Activated CD4-positive, alpha-beta T cell treated with anti-CD3 and anti-CD28 coated beads, Interleukin-2, amount 10 ng/mL, durations not matched to agents 7 days and 5 days (primary cell): ENCODE measurements at places on chromosomes 3 and 15.

DNA sequence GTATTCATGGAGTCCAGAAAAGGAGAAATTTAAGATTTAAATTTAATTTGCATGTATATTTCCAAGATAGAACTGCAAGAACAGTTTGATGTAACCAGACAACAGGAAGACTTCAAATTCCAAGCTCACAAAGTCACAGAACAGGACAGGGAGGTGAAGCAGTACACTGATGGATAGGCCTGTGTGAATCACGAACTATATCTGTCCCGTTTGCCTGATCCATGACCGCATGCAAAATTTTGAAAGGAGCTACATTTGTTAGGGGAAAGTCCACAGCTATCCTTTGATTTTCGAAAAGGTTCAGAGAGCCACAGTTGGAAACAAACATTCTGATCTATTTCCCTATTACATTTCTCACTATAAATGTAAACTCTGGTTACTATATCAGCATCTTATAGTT is 79.5 kb upstream of the SLC12A8 start:
- DNase-seq = no peak

GRCh38 chr3:131110087-131110486 is 83.4 kb downstream of the NEK11 start:
- no peak for DNase-seq

DNA sequence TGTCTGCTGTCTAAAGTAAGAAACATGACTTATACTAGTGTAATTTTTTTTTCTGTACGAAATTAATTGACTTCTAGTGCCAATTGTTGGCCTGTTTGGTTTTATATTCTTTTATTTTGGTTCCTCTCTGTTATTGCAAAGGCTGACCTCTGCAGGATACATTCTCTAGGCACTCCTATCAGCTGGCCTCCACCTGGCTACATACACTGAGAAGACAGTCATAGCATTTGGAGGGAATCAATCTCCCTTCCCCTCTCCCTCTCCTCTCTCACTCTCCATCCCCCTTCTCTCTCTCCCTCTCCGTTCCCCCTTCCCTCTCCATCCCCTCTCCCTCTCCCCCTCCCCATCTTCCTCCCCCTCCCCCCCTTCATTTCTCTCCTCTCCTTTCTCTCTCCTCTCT is 116.7 kb downstream of the MCTP2 start:
- DNase-seq = no peak

- DNase-seq = no peak
Measured at GRCh38 chr3:11769704-11770476, 76.8 kb downstream of the TAMM41 start.

GRCh38 chr15:73608941-73609340 is 24.2 kb downstream of the NPTN start:
- no peak for DNase-seq

DNA sequence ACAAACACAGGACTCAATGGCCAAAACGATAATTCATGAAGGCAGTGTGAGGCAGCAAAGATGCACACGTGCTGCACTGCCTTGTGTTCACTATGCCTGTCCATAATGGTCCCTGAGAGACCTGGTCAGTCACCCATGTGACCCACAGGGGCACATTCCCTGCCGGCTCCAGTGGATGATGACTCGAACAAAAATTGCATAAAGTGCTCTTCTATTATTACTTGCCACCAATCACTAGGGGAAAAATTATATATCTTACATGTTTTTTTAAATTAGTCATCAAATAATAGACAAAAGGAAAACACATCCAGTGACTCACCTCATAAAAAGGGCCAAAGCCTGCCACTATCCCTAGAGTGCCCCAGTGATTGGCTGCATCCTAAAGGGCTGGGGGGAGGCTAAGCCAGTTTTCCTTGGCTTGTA is 47.5 kb downstream of the UBP1 start:
- no peak for DNase-seq

- no peak for DNase-seq
Measured at GRCh38 chr15:58977887-58978286, 9.6 kb upstream of the RNF111 start.

DNA sequence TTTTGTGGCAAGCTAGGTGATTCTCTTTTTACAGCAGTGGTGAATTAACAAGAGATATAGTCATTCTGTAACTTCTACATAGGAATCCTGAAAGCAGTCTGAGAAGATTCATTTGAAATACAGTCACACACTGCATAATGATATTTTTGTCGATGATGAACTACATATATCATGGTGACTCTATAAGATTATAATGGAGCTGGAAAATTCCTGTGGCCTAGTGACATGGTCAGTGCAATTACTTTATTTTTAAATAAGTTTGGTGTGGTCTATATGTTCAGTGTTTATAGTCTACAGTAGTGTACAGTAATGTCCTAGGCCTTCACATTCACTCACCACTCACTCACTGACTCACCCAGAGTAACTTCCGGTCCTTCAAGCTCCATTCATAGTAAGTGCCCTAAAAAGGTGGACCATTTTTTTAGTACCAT is 511.4 kb upstream of the MCTP2 start:
- no peak for DNase-seq

DNA sequence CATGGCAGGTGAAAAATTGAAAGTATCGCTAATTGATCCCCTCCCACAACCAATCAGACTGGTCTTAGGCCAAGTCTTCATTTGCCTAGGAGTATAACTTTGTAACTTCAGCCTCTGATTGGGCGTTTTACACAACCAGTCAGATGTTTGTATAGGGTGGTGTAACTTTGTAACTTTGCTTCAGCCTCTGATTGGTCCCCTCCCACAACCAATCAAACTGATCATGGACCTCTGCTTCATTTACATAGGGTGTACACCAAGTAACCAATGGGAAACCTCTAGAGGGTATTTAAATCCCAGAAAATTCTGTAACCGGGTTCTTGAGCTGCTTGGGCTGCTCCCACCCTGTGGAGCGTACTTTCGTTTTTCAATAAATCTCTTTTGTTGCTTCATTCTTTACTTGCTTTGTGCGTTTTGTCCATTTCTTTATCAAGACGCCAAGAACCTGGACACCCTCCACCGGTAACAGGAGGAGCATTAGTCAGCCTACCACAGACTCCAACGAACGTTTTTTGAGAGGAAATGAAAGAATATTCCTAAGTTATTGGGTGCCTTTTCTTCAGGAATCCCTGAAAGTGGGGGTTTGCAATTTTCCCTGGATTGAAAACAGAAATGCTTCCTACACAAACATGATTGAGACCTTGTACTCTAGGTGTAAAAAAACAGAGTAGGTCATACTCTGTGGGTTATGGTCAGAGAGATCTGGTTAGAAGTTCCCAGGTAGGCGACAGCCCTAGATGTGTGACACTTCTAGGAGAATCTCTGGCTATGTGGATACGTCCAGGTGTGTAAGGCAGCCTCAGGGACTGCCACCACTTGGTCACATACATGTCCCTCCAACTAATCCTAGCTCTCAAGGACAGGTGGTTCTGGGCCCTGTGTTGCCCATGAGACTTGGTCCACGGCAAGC is 5.5 kb upstream of the SACM1L start:
- DNase-seq = no peak

- DNase-seq = no peak
Measured at GRCh38 chr3:119570229-119570628, 9.1 kb upstream of the ADPRH start.

GRCh38 chr3:67567893-67568292 is 86.5 kb downstream of the SUCLG2 start:
- no peak for DNase-seq

GRCh38 chr3:42043099-42043813 is 47.9 kb upstream of the TRAK1 start:
- DNase-seq = no peak

GRCh38 chr3:163877805-163878204 is 1200.5 kb downstream of the SI start:
- DNase-seq = no peak

DNA sequence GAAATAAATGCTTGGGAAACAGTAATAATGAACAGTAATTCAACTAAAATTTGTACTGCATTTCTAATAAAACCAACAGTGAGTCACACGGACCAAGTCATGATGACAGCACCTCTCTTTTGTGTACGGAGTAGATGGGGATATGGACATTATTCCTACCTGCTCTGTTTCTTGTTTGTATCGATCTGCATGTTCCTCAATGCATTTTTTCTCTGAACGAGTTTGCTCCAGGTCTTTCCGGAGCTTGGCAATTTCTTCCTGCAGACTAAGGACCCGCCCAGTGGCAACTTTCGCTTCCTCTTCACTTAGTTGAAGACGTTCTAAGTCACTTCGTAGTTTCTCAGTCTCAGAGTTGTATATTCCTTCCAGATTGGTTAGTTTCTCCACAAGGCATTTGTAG is 74.4 kb upstream of the MYO5C start:
- DNase-seq = no peak

GRCh38 chr3:158977497-158977896 is 175.6 kb downstream of the MFSD1 start:
- DNase-seq = no peak

- no peak for DNase-seq
Measured at GRCh38 chr15:75666823-75667501, 19.2 kb downstream of the SNX33 start.

DNA sequence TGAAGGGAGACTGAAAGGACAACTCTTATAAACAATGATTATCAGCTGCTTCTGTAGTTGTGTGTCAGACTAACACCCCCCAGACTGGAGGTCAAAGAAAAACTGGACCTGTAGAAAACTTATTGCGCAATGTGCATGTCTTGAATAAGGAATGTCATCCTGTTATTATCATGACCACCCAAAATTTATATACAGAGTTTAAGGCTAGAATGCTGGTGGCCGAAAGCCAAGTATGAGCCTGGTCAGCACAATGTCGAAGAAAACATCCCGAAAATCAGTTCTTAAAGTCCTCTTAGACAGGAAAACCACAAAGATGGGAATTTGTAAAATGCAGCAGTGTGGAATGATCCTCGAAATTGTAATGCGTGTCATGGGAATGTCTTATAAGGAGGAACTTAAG is 29.3 kb downstream of the RFTN1 start:
- no peak for DNase-seq

GRCh38 chr3:178718995-178719635 is 182.9 kb downstream of the KCNMB2 start:
- DNase-seq = no peak

DNA sequence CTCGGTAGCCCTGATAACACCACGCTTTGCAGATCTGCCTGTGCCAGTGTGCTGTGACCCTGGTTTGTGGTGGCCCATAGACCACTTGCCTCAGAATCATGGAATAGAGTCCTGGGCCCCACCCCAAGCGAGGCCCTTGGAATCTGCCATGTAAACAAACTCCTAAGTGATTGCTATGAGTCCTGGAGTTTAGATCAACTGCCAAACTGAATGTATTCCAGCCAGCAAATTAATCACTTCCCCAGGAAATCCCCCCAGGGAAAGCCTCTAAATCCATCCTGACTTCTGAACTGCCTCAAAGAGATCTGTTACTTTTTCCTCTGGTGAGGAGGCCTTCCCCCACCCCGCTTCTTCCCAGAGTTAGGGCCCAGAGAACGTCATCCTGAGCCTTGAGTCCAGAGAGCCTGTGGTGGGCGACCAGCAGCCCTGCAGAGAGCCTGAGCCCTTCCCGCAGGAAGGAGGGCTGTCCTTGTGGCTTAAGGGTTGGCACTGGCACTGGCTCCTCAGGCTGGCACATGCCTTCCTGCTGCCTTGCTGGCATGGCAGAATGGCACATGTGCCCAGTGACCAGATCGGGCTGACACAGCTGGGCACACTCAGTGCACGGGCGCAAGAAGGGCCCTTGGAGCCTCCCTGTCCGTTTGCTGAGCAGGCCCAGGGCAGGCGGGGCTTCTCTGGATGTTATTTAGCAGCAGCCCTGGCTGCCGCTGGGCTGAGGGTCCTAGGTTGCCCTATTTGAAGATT is 50.6 kb upstream of the PLXNA1 start:
- DNase-seq = no peak

DNA sequence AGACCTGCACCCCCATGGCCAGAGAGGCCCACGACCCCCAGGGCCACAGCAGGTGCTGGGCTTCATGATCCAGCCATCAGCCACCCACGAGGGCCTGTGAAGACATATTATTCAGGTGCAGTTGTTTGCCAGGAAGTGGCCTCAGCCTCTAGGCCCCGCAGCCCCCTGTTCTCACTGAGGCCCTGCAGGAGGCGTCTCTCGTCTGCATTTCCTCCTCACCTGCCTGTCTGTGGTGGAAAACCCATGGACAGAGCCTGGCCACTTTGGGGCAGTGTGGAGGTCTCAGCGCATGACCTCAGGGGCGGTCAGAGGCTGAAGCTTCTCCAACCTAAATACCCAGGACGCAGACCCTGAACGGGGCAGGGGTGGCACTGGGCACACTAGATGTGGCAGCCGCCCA is 18.6 kb downstream of the UROC1 start:
- no peak for DNase-seq

DNA sequence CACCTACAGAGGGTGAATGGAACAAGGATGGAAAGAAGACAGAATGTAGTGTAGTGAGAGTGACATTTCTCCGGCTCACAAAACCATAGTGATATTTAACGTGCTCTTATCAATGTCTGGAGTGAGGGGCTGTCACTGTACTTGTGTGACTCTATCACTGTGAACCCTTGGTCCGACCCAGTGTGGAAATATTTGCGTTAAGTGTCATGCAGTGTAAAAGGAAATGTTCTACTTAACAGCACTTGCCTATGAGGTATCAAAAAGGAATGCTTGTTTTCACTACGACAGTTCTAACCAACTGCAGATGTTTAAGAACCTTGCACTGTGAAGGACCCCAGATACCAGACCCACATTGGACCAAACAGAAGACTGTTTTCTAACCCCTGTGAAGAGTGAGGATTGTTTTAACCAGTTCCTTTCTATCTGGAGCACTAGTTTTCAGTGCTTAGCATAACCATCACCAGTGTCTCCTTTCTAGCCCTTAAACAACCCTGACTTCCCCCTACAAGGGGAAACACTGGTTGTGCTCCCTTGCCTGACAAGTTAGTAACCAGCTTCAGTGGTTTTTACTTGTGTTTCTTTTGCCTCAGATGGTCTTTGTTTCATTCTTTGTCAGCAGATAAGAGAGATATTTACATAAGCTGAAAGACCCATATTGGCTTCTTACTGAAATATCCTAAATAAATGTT is 144.7 kb upstream of the ABHD17C start:
- DNase-seq = no peak

- DNase-seq = no peak
Measured at GRCh38 chr3:16254916-16255315, 9.8 kb downstream of the DPH3 start.

DNA sequence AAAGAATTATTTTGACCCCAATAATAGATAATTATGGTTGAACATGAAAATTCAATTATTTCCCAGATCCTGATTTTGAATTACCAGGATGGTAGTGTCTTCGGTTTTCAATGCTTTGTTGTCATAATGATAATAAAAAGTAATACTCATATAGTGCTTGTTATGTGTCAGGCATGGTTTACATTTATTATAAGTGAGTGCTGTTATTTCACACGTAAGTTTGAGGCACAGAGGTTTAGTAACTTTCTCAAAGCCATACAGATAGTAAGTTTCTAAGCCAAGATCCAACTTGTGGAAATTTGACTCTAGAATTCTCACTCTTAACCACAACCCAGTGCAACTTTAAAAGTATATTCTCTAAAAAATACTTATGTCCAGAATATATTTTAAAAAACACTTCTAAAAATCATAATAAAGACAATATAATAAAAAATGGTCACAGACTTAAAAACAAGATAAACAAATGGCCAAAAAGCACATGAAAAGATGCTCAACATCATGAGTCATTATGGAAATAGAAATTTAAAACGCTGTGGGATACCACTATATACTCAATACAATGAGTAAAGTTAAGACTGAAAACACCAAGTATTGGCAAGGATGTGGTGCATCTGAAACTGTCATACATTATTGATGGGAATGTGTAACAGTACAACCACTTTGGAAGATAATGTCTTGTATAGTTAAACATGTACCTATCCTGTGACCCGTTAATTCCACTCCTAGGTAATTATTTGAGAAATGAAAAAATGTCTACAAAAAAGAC is 45.2 kb downstream of the SPRED1 start:
- no peak for DNase-seq
